ENCODE measurements at places on chromosomes 2 and 18.

DNA sequence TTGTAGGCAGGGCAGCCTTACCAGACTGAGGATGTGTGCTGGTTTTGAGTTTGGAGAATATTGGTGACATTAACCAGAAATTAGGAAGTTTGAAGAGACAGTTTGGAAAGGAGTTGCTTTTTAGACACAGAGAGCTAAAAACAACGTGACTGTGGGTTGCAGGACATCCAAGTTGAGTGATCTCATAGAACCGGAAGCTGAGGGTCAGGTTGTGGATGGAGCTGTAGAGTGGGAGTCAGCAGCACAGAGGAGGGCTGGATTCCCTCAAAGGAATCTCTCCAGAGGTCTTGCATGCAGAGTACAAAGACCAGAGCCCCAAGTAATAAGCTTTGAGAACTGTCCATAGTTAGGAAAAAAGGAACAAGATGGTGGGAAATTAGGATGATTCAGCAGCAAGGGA lies 9.3 kb downstream of the MAPRE3 start:
- DNase-seq = peak; percentile 64

GRCh38 chr2:147398996-147399395 lies 445.8 kb upstream of the ACVR2A start:
- peak; percentile 76 for DNase-seq

- no peak for DNase-seq
Observed at GRCh38 chr2:200320344-200320743, 13.9 kb downstream of the SPATS2L start.

DNA sequence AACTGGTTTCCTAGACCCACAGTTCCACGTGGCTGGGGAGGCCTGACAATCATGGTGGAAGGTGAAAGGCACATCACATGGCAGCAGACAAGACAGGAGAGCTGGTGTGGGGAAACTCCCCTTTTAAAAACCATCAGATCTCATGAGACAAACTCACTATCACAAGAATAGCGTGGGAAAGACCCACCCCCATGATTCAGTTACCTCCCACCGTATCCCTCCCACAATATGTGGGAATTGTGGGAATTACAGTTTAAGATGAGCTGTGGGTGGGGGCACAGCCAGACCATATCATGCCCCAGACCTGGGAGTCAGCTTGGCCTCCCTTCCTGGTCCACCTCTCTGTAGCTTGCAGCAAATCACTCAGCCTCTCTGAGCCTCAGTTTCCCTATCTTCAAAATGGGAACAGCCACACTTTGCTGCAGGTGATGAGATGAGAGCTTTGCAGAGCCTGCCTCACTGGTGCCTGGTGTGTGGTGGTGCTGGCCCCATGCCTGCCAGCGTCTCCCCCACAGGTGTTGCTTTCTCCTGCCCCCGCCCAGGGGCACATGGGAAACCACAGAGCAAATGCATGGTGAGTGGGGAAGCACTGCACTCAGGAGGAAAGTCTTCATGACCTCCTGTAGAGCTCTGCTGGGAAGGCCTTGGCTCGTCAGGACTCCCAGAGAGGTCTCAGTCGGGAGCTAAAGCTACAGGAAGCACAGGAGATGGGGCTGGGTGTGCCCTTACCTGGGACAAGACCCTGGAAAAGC lies 31.1 kb downstream of the GREB1 start:
- no peak for DNase-seq

- DNase-seq = peak; percentile 80
Observed at GRCh38 chr18:62329691-62330454, 4.8 kb downstream of the TNFRSF11A start.

DNA sequence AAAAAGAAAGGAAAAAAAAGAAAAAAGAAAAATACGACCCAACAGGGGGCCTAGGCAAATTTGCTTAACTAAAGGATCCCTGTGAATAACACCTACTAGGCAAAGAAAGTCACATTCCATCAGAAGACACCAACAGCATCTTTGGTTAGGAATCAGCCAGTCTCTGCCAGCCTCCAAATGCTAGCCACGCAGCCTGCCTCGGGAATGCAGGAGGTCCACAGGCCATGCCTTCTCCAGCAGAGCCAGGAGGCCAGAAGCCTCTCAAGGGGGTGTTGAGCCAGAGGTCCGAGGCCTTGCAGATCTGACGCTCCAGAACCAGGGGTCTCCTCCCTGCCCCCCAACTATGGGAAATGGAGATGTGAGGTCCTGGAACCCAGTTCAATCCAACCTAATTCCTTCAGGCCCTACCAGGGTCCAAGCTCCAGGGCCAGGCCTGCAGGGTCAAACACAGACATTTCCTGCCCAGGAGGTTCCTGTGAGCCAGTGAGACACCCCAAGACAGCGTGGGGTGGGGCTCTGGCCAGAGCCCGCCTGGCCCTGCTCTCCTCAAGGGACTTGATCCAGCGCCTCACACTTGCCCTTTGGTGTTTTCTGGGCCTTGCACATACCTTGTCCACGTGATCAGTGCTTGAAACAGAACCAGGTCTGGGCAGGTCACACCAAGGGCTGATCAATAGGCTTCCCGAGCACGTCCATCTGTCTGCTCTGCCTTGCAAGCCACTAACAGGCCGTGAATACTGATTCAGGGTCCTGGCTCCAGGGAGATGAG lies 289.6 kb upstream of the ID2 start:
- DNase-seq = no peak

DNA sequence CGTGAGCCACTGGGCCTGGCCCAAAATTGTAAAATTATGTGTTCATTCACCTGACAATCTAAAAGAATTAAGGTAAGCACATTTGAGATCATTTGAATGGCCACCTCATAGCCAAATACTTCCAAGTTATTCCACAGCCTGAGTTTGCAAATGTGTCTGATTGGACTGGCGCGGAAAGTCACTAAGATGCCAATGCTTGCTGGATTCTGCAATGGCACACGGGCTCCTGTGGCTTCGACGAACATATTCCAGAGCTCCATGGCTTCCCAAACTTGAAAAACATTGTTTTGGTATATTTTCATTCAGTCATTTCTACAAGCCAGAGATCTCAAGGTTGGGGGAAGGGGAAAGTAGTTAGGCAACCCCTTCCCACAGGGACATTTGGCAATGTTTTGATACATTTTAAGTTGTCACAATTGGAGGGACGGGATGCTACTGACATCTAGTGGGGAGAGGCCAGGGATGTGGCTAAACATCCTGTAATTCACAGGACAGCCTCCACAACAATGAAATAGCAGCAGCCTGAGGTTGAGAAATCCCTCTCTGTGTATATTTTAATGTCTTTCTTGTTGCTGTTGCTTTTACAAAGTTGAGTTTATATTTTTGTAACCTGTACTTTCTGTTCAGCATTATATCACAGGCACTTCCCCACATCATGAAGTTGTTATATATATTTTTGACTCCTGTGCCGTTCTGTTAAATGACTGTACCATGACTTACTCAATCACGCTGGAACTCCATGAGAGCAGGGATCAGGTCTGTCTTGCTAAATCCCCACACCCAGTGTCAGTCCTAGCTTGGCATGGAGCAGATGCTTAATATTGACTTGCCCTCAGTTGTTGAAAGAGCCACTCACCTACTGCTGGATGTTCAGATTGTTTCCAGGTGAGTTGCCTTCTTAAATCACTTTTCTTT lies 56.9 kb downstream of the COL4A4 start:
- peak; percentile 75 for DNase-seq

GRCh38 chr2:25373269-25373981 lies 31.7 kb upstream of the DNMT3A start:
- DNase-seq = no peak

DNA sequence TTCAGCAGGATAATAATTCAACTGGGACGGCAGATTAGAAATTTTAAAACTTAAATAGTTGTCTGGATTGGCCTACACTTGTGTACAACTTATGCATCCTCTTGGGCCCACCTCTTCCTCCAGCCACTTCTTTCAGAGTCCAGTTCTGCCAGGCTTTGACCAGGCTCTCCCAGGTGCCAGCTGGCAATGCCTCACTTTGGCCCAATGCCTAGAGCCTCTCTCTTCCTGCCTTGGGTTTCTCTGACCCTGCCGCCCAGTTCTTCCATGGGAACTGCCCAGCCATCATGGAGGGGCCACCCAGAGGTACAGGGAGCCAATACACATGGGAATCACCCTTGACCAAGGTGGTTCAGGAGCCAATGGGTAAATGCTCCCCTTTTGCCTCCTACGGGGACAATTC lies 135.5 kb downstream of the IRS1 start:
- no peak for DNase-seq

DNA sequence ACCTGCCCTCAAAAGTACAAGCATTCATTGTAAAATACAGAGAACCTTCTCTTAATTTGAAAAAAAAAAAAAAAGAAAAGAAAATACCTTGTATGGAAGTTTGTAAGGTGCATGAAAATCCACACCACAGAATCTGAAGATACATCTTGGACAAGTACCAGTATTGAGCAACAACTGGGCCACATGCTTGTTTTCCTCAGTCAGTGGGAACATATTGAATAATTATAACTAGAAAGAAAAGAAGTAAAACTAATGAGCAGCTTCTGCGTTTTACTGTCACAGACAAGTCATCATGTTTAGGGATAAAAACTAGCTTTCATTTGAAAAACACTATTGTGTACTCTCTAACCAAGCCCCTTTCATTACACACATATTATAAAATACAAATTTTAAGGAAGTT lies 5.8 kb upstream of the PEX13 start:
- DNase-seq = peak; percentile 44

GRCh38 chr2:144950899-144951560 lies 431.1 kb upstream of the ZEB2 start:
- DNase-seq = peak; percentile 96

DNA sequence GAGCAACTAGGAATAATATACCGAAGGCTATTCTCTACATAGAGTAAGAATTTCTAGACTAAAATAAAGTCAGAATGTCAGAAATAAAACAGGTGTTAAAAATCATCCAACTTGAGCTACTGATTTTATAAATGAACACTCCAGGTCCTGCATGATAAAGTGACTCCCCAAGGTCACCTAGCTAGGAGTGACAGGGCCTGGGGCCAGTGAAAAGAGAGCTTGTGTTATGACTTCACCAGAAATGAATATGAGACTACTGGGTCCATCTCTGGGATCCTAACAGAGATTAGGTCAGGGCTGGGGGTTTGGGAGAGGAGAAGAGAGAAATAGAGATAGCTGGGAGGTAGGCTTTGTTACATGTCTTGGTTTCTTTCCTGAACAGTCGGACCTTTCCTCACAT lies 89.7 kb upstream of the CYP1B1 start:
- no peak for DNase-seq

DNA sequence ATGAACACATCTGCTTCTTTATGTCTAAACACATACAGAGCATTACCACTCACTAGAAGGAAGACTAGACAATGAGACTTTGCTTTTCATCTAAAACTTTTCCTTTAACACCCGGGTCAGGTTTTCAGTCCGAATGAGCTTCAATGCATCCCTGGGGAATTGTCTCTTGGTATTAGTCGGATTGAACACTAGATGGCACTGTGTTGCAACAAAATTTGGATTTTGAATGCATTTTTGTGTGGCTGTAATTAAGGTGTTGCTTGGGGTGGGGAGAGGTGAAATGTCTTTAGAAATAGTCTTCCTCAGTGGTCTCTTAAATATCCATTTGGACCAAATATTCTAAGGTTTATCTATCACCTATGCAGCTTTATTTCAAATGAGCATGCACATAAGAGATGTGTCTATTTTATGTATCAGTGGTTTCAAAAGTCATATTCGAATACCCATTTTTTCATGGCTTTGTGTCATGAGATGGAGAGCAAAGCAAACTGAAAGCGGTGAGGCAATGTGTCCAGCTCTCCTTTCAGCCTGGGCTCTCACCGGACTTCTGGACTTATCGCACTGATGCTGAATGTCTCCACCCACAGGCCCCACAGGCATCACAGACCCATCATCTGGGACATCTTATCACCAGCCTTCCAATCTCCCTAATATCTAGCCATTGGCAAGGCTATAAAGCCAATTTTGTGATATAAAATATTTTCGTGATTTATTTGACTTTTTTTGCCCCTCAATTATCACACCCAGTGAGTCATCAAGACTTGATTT lies 510.3 kb downstream of the RNF144A start:
- DNase-seq = peak; percentile 82

DNA sequence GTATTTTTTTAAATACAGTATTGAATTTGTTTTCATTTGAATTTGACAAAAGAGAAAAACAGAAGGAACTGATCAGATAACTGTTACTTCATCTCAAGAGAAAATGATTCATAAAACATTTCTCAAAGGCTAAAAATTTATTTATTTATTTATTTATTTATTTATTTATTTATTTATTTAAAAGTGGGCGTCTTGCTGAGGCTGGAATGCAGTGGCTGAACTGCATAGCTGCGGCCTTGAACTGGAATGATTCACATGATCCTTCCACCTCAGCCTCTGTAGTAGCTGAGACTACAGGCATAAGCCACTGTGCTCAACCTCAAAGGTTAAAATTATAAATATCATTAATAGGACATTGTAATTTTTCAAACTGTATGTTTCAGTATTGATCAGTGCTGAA lies 4.5 kb upstream of the PUM2 start:
- DNase-seq = no peak

GRCh38 chr2:229875549-229875948 lies 46.3 kb downstream of the TRIP12 start:
- DNase-seq = no peak

DNA sequence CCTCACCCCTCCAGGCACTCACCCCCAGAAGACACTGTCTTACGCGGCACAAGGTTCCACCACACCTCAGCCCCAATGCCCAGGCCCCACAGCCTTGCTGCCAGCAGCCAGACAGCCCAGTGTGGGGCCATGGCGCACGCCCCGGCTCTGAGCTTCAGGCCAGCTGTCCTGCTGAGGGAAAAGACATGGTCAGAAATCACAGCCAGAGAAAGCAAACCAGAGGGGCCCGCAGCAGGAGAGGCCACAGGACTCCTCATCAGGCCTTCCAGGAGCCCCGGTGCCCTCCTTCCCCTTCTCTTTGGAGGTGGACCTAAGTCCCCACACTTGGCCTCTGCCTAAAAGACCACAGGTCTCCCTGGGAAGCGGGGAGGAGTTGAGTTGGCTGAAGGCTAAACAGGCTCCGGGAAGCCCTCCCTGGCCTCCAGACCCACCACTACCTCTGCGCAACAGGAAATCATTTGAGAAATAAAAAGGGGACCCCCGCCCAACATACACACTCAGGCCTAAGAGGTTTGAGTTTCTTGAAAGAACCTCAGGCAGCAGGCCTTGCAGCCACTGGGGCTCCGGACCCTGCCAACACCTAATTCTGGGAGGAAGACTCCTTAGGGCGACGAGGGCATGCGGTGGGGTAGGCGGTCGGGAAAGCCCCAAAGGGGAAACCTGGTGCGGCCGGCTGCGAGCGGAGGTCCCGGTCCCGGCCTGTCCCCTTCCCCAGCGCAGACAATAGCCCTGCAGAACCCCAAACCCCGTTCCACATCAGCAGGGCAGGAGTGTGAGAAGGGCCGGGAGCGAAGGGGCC lies 1.9 kb downstream of the SEMA4C start:
- peak; percentile 27 for DNase-seq

DNA sequence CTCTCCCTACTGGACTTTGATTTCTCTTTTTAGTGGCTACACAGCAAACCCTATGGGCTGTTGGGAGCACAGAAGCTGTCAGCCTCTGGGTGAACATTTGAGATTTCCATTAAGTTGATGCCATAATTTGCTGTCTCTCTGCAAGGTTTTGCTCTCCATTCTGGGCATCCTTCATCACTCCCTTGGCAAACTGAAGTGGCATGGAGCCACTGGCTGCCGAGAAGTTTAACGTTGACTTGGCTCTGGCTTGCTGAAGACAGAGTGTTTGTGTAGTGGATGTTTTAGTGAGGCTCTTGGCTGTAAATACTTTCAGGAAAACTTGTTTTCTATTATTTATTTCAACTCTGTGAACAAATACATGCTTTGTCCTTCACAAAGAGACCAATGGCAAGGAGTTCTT lies 91.5 kb downstream of the ALK start:
- DNase-seq = no peak

GRCh38 chr2:23425885-23426262 lies 40.9 kb downstream of the KLHL29 start:
- DNase-seq = no peak

- peak; percentile 60 for DNase-seq
Observed at GRCh38 chr2:101546376-101547058, 71.6 kb upstream of the RFX8 start.

Measured in fibroblast of the aortic adventitia (primary cell).